Activated naive CD4-positive, alpha-beta T cell treated with anti-CD3 and anti-CD28 coated beads, Interleukin-2, amount 10 ng/mL, durations not matched to agents 7 days and 5 days (primary cell): ENCODE measurements at places on chromosomes 13 and 19.

DNA sequence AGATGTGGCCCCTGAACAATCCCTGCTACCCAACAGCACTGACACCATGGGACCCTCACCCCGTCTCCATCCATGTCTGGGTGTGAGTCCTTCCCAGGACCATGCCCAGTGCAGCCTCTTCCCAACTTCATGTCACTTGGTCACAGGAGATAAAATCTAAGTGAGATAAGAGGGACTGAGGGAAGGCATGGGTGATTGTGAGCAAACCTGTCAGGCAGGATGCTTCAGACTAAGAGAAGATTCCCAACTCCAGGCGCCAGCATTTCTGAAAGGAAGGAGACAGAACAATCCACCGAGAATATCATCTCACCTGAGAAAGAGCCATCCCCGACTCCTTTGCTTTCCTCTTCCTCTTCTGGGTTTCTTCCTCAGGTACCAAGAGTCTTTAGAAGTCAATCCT lies 7.5 kb downstream of the ZNF320 start:
- no peak overlapping the region for H3K4me3 ChIP-seq
- DNase-seq: no peak
- H3K36me3 ChIP-seq: peaks cover 58% of the 10 kb centered on the region
- H3K27ac ChIP-seq: no peak overlapping the region
- no peaks in the 10 kb centered on the region for H3K27me3 ChIP-seq

DNA sequence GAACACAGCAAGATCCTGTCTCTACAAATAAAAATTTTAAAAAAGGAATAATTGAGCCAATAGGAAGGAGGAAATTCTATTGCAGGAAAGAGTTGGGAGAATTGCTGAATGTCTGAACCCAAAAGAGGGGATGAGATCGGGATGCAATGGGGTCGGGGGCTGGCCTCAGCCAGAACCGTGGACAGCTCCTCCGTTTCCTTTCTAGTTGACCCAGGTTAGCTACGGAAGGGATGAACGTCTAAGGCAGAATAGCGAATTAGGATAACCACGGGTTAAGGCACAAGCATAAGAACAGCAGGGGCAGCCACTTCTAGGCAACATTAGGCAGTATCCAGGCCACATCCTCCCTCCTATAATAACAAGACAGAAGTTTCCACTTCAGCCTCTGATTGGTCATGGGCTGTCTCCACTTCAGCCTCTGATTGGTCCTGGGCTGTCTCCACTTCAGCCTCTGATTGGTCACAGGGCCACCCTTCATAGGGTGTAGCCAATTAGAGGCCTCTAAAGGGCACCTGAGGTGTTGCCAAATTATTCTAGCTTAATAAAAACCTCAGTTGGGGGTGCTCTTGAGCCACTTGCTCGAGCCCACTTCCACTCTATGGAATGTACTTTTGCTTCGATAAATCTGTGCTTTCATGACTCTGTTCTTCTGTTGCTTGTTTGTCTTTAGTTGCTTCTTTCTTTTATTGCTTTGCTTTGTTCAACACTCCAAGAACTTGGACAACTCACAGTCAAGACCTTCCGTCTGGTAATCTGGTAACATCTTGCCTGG lies 24.9 kb upstream of the TPM4 start:
- peaks cover 23% of the 10 kb centered on the region for H3K27me3 ChIP-seq
- peak; percentile 59 for DNase-seq
- peaks cover 2% of the 10 kb centered on the region for H3K36me3 ChIP-seq
- H3K4me1 ChIP-seq: peaks cover 7% of the 10 kb centered on the region
- H3K27ac ChIP-seq: no peak overlapping the region

GRCh38 chr13:27961227-27962085 lies 7.7 kb downstream of the CDX2 start:
- no peaks in the 10 kb centered on the region for H3K36me3 ChIP-seq
- no peak overlapping the region for H3K4me3 ChIP-seq
- no peak overlapping the region for H3K27ac ChIP-seq
- H3K27me3 ChIP-seq: peaks cover 99% of the 10 kb centered on the region

GRCh38 chr19:6772028-6772865 lies at the start of gene VAV1:
TSS of gene VAV1 (plus strand) at chr19:6772708. CDS start at chr19:6772808, 100 bp downstream.
- H3K36me3 ChIP-seq: peaks cover 27% of the 10 kb centered on the region
- DNase-seq: peak; percentile 89
- peak within 1 kb of the TSS; percentile 92 for H3K27ac ChIP-seq

DNA sequence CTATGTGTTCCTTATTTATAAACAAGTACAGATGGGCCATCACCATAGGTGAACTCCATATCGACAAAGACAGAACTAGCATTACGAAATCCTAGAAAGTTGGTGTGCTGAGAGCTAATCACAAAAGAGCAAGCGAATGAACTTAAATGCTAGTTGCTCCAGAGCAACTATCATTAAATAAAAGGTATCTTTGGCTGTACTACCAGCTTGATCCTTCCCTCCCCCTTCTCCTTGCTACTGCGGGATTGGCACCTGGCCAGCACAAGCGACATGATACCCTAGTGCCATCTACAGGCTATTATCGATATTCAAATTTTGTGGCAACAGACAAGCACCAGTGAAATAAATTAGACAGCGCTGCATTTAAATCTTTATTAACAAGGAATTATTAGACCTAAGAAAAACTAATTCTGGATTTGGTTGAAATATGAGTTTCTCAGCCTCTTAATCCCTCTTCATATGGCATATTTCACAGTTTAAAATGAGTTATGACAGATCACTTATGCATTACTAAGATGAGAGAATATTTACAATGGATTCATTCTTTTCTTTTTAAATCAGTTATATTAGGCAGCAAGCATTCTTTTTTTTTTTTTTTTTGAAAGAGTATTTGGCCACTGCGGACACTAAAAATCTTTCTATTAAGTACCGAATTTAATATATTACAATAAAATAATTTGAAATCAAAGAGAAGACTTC lies 5.8 kb downstream of the PCDH9 start:
- no peaks in the 10 kb centered on the region for H3K27me3 ChIP-seq
- no peaks in the 10 kb centered on the region for H3K4me1 ChIP-seq
- DNase-seq: peak; percentile 51
- no peak overlapping the region for H3K27ac ChIP-seq
- no peaks in the 10 kb centered on the region for H3K36me3 ChIP-seq

GRCh38 chr13:95260031-95260525 lies 41.2 kb downstream of the ABCC4 start:
- no peaks in the 10 kb centered on the region for H3K27me3 ChIP-seq
- H3K4me3 ChIP-seq: no peak overlapping the region
- no peaks in the 10 kb centered on the region for H3K36me3 ChIP-seq

GRCh38 chr13:98813993-98814392 lies 61.5 kb upstream of the SLC15A1 start:
- no peak for DNase-seq
- H3K36me3 ChIP-seq: peaks cover 38% of the 10 kb centered on the region
- no peak overlapping the region for H3K4me3 ChIP-seq
- H3K27ac ChIP-seq: no peak overlapping the region

- no peaks in the 10 kb centered on the region for H3K27me3 ChIP-seq
- H3K4me1 ChIP-seq: no peaks in the 10 kb centered on the region
- H3K36me3 ChIP-seq: no peaks in the 10 kb centered on the region
These were observed 723.2 kb downstream of the PCDH9 start for GRCh38 chr13:66506979-66507378.

GRCh38 chr19:38781058-38781457 lies 7.7 kb upstream of the LGALS7 start:
- H3K36me3 ChIP-seq: no peaks in the 10 kb centered on the region
- no peaks in the 10 kb centered on the region for H3K4me1 ChIP-seq
- H3K4me3 ChIP-seq: no peak overlapping the region
- H3K27me3 ChIP-seq: peaks cover 54% of the 10 kb centered on the region
- H3K27ac ChIP-seq: no peak overlapping the region

GRCh38 chr19:51417107-51417809 lies at the start of gene SIGLEC10:
TSS of gene SIGLEC10 (minus strand) at chr19:51417642. CDS start at chr19:51417581, 61 bp downstream.
- H3K27ac ChIP-seq: no peak within 1 kb of the TSS
- peaks cover 61% of the 10 kb centered on the region for H3K27me3 ChIP-seq
- peaks cover 6% of the 10 kb centered on the region for H3K4me1 ChIP-seq
- DNase-seq: no peak
- H3K4me3 ChIP-seq: no peak within 1 kb of the TSS

- DNase-seq: no peak
- peak overlapping the region; percentile 91 for H3K27ac ChIP-seq
- H3K27me3 ChIP-seq: peaks cover 8% of the 10 kb centered on the region
- peaks cover 2% of the 10 kb centered on the region for H3K36me3 ChIP-seq
These were observed 37.3 kb upstream of the FNDC3A start for GRCh38 chr13:48938308-48938943.
